Activated T-cell treated with anti-CD3 and anti-CD28 coated beads, Interleukin-2, amount 50 U/mL, for 24 hours (primary cell): ENCODE measurements at places on chromosomes 4 and X.

DNA sequence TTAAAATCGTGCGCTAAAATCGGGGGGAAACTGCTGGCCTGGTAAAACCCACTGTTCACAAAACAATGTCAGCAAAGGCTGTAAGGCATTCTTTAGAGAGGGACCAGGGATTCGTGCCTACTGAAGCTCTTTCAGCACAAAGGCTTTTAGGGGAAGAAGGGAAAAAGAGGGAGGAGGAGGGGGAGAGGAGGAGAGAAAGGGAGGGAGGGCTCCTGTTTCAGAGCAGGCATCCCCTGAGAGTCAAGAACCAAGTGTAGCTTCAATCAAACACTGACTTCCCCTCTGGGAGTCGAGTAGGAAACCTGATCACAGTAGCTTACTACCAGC is 9.5 kb downstream of the BCOR start:
- no peak for DNase-seq

DNA sequence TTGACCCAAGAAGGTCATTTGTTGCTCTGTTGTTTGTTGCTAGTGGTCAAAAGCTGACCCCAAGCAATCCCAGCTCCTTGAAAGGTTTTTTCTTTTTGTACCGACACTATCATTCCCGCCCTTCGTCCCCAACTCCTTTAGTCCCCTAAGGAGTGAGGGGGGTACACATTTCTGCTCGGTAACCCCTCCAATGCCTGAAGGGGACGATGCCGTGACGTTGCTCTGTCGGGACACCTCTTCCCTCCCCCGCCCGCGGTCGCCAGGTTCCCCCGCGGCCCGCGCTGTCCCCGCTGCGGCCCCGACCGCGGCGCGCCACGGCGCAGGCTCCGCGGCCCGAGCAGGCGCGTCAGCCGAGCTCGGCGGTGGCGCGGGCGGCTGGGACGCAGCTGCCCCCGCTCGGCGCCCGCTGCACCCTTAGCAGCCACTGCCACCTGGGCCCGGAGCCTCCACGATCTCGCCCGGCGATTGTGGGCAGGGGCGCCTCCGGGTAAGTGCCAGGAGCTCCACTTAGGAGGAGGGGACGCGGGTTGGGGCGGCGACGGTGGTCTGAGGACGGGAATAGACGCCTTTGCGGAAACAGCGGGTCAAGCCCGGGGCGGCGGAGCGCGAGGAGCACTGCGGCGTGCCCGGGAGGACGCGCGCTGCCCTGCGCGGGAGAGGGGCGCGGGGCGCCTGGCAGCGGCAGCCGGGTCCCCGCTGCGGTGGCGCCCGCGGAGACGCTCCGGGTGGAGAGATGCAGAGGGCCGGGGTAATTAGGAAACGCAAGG is at the start of gene GLRB:
GLRB (plus strand) TSS at position 340 of the 767 bp plus-strand sequence. CDS start 1,875 bp downstream, outside the sequence.
- DNase-seq: no peak

DNA sequence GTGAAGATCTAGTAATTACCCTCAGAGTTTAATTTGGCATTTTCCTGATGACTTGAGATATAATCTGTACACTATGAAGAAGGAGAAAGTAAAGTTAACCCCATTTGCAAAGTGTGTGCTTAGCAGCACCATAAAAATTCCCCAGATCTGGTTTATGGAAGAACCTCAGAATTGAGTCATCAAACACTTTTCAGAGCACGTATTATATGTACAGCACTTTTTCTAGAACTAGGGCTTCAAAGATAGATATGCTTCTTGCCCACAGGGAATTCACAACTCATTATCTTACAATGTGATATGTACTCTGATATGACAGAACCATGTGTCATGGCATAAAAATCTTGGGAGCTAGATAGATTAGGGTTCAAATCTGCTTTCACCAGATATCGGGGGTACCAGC is 150.9 kb downstream of the SLC10A7 start:
- no peak for DNase-seq

GRCh38 chrX:13387666-13388494 is 68.0 kb upstream of the ATXN3L start:
- DNase-seq: no peak

DNA sequence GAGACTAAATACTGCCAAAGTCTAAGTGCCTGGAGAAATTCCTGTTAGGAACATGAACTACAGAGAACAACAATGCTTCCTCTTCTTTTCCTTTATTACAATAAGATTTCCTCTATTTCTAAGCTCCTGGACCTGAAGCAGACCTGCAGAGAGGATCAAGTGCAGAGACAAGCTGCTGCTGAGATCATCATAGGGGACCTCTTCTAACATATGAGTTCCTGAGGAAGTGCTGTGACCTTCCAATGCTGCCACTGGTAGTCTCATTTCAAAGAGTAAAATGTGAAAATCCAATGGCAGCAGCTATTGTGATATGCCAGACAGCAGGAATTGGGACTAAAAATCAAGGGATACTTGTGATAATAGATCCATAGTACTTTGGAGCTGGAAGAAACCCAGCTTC is 28.0 kb downstream of the CCNG2 start:
- DNase-seq: no peak

DNA sequence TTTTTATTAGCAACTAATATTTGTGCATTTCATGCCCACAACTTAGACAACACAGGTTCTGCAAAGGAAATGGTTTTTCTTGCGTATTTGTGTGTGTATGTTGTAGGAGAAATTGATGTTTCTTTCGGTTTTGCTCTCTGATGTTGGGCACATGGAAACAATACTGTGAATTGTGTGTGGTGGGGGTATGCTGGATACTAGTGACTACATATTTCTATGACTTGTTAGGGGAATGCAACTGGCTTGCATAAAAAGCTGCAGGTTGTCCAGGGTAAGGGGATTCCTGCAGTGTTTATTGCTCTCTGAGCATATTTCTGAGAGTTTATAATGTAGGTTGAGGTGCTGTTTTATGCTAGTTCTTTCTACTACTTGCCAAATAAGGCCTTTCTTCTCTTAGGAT is 11.6 kb downstream of the DLG3 start:
- DNase-seq: no peak

GRCh38 chrX:21529771-21530170 is 128.4 kb downstream of the KLHL34 start:
- no peak for DNase-seq

DNA sequence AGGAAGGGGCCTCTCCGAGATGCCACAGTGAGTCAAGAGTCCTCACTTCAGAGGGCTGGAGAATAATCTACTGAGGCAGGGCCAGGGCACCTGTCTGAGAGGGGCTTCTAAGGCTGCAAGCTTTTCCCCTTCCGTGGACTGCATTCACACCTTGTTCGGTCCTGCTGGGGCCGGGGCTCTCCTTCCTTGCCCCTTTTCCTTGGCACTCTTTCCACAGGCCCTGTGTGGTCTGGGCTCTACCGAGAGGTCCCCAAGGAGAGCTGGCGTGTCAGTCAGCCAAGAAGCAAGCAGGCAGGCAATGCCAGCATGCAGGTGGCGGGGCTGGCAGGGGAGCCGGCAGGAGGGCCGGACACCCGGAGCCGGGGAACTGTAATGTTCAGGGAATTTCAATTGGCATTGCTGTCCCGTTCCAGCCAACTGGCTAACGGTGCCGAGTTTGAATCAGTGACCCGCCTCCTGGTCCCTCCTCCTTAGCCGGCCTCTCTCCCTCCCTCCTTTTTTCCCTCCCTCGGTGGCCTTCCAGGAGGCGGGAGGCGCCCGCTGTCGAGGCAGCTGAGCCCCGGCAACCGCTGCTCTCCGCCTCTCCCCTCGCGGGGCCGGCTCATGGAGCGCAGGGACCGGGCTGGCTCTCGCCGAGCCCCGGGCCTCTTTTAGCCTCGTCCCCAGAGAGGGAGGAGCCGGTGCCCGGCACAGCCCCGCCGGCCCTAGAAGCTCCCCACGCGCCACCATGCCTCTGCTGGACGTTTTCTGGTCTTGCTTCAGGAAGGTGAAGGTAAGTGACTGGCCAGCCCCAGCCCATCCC is at the start of gene STARD8:
STARD8 (plus strand) TSS at position 511 of the 802 bp plus-strand sequence; CDS start at position 728, 217 bp downstream.
- DNase-seq: no peak

- DNase-seq: no peak
Measured at GRCh38 chr4:145823743-145824142, 114.9 kb downstream of the ZNF827 start.

GRCh38 chr4:110953191-110953590 is 330.3 kb upstream of the PITX2 start:
- DNase-seq: no peak

- no peak for DNase-seq
Measured at GRCh38 chr4:14771094-14771493, 231.2 kb upstream of the CPEB2 start.

DNA sequence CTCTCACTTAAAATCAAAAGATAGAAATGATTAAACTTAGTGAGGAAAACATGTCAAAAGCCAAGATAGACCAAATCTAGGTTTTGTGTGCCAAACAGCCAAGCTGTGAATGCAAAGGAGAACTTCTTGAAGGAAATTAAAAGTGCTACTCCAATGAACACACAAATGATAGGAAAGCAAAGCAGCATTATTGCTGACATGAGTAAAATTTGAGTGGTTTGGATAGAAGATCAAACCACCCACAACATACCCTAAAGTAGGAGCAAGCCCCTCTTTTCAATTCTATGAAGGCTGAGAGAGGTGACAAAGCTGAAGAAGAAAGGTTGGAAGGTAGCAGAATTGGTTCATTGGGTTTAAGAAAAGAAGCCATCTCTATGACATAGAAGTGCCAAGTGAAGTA is 56.8 kb downstream of the SLC39A8 start:
- no peak for DNase-seq

DNA sequence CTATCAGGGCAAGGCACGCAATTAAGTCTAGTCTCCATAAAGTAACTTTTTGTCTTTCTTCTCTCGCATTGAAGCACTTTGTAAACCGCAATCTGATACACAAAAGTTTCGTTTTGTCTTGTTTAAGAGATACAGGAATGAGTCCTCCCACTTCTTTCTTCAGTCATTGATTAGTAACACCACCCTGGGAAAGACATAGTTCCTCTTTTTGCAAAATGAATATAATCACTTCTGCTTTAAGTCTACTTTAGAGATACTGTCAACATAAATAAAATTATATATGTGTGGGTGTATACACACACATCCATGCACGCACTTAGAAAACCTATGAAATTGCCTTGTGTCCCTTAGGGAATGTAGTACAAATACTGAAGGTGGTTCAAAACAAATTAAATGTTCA is 11.7 kb downstream of the COQ2 start:
- DNase-seq: no peak

DNA sequence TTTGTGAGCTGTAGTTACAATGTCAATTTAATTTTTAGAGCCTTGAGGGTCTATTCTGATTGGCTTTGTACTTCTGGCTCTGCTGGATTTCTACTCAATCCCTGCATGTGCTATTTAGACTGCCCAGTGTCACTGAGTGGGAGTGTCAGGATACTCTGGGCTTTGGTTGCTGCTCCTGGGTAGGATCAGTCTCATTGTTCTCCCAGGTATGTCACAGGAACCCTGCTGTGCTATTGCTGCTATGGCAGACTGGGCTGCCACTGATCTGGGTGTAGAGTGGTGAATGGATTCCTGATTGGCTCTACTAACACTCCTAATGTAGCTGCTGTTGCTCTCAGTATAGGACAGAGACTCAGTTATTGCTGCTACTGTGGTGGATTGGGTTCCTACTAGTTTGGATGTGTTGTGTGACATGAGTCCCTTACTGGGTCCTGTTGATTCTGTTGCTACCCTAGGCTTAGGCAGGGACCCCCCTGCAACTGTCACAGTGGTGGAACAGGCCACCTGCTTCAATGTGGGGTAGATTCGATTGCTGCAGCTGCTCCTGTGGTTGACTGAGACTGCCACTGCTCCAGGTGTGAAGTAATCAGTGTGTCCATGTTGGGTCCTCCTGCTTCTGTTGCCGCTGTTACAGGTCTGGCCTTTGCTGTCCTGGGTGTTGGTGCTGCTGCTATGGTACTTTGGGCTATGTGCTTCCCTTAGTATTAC is 707.8 kb upstream of the AMOT start:
- DNase-seq: no peak
